Liver (tissue), 10 donors: ENCODE measurements at places on chromosomes 5 and 9.

DNA sequence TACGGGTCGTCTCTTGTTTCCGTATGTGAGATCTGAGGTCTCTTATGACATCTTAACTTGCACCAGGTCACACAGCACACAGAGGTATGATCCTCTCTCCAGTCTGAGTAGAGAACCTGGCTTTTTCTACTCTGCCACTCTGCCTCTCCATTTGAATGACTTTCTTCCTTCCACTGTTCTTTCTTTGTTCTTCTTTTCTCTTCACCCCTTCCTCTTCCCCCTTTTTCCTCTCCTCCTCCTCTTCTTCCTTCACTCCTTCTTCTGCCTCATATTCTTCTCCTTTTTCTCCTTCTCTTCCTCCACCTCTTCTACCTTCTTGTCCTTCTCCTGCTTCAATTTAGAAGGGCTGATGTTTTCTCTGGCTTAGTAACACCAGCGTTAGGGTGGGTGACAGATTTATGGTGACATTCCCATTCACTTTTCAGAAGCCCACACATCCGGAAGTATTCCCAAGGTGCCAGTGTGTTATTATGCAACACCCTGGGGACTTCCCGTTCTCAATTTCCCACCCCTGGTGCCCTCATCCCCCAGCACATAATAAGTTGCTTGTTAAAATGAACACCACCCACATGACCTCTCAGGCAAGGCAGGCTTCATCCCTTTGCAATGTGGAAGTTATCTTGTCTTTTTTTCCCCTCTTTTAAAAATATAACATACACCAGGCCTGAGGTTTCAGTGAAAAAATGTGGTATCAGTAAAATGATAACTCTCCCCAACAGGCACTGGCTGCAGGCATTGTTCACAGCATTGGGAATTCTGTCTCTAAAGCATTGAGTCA lies 122.0 kb downstream of the PAPPA start:
- no peak for DNase-seq

DNA sequence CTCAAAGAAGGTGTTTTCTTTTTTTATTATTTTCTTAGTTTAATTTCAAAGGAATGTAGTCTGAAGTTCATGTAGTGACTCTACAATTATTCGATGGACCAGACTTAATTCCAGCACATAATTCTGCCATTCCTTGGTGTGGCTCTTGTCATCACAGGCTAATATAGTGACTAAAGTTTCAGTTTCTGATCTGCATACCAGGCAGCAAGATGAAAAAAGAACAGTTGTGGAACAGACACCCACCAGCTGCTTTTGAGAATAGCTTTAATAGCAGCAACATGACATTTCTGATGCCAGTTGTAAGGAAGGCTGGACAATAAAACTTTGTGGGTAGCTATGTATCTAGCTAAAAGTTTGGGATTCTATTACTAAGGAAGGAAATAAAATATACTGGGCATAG lies 676.3 kb upstream of the GRAMD2B start:
- no peak for DNase-seq

DNA sequence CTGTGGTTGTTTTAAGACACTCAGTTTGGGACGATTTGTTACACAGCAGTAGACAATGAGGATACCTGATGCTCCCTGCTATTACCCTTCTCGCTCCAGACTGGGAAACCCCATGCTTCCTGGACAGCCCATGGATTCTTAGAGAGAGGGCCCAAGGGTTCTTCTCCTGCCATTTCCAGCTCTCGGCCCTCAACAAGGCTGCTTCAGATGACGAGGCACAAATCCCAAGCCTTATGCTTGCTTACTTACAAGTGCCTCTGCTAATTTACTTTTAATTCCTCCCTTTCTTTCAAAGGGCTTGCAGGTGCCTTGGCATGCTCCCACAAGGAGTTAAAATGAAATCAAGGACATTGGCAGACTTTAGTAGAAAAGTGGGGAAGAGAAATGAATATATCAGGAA lies 79.4 kb downstream of the GADD45G start:
- no peak for DNase-seq

GRCh38 chr5:198516-199196 lies 7.4 kb downstream of the LRRC14B start:
- DNase-seq, result no peak
